Renal cortex interstitium (tissue), 15 donors: ENCODE measurements at places on chromosomes 5 and 9. TPM values are rescaled to one million over a fixed set of nuclear protein-coding genes. Genes with fewer than 3 reads are reported as not detected.

DNA sequence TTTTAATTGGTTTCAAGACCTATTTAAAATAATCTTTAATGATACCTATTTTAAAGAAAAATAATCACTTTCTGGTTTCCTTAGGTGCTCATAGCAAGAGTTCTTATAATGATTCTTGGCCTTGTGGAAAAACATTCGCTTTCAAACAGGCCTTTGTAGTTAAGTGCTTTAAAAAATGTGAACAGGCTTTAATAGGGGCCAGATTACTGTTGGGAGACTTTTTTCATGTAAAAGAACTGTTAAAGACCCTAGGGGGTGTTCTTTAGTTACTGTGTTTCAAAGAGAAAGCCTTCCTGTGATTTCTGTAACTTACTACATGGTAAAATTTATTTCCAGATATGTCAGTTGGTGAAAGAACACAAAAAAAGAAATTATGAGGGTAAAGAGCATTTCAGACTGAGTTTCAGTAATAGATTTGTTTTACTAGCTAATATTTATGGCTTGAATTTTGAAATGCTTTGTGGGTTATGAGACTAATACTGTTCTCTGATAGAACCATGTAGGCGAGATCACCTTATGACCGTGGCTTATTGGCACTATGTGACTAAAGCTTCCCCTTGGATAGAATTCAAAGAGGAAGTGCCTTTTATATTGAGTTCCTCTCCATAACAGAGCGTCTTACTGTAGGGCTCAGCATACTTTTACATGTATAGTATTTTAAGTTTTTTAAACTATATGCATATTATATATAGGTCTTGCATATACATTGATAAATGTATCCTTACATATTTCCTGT lies 70.7 kb downstream of the CSNK1G3 start:
- DNase-seq: no peak

DNA sequence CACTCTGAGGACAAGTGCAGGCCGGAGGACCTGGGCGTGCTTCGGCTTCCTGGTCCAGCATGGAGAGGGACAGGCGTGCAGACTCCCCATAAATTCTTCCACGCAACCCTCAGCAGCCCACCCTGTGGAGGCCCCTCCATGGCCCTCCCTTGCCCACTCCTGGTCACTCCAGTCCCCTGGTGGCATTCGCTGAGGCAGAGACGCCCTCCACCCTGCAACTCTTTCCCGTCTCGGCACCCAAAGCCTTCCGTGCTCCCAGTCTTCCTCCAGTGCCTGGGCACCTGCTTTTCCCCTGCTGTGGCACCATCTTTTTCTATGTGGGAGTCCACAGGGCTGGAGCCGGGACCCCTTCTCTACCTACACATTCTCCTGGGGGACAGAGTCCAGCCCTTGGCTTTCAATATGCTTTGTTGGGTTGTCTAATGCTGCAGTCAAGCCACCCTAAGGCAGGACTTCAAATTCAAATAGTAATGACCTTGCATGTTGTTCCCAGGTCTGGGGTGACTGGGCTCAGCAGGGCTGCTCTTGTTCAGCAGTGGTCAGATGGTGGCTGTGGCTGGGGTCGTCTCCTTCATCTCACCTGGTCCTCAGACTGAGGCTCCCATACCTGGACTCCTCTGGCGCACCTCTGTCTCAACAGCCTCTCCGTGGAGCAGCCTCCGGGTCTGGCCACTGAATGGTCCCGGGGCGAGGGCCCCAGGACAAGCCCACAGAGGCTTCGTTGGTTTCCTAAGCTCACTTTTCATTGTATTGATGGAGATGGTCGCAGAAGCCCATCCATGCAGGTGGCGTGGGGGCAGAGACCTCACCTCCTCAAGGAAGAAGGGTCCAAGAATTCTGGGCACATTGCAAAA lies 15.2 kb downstream of the MRPL36 start:
- no peak for DNase-seq

DNA sequence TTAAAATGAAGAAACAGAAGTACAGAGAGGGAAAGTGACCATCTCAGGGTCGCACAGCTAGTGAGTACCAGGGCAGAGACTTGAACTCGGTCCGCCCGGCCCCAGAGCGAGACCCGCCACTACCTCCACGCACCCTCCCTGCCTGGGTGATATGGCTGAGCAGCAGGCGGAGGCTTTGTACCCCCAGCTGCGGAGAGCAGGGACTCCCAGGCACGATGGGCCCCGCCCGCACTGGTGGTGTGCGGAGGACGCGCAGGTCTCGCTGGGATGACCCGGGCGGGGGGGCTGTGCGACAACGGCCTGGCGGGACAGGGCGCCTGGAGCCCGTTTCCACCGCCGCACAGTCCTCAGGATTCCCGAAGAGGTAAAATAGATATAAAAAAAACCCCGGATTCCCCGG lies 64.7 kb upstream of the LARP1 start:
- no peak for DNase-seq

DNA sequence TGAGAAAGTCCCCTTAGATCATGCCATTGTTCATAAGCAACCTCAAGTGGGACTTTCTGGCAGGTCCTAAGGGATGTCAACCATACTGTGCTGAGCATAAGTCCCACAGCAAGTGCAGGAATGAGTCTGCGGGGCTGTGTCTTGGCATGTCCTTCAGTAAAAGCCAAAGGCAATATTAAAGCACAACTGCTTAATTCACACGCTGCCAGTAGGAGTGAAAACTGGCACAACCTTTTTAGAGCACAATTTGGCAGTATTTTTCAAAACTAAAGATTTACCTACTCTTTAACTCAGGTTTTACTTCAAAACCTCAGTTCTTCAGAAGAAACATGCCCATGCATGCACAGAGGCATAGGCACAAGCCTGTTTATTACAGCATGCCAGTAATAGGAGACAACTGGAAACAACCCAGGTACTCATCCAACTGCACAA lies 24.4 kb upstream of the SMAD5 start:
- no peak for DNase-seq

DNA sequence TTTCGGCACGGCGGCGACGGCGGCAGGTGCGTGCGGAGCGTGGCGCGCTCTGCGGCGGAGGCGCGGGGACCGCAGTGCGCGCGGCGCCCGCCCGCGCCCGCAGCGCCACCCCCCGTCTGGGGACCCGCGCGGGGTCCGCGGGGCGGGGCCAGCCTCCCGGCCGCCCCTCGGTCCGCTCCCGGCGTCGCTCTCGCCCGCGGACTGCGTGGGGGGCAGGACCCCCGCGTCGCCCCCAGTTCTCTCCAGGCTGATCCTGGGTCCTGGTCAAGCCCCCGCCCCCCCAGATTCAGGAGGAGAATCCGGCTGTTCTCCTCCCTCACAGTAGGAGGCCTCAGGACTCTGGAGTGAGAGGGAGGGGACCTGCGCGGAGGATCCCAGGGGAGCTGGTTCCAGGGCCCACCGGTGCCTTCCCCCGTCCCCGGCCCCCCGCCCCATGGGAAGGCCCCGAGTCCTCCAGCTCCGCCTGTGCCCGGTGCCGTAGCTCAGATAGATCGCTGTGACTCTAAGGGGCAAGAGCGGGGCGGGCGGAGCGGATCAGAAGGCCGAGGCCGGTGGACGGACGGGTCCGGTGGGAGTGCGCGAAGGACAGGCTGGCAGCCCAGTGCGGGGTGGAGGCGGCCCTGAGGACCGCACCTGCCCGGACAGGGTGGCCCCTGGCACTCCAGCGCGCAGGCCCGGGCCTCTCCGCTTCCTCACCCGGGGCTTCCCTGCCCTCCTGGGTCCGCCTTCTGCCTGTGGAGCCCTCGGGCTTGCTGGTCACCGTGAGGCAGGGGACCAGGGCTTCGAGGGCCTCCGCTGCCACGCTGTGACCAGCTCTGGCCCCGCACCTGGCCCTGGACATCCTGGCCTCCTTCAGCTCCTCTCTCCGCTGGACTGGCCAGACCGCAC lies at the start of gene RNF208:
TSS of gene RNF208 (minus strand) at position 51 of the 888 bp plus-strand sequence. CDS start 1,028 bp downstream, outside the sequence.
- no peak for DNase-seq

DNA sequence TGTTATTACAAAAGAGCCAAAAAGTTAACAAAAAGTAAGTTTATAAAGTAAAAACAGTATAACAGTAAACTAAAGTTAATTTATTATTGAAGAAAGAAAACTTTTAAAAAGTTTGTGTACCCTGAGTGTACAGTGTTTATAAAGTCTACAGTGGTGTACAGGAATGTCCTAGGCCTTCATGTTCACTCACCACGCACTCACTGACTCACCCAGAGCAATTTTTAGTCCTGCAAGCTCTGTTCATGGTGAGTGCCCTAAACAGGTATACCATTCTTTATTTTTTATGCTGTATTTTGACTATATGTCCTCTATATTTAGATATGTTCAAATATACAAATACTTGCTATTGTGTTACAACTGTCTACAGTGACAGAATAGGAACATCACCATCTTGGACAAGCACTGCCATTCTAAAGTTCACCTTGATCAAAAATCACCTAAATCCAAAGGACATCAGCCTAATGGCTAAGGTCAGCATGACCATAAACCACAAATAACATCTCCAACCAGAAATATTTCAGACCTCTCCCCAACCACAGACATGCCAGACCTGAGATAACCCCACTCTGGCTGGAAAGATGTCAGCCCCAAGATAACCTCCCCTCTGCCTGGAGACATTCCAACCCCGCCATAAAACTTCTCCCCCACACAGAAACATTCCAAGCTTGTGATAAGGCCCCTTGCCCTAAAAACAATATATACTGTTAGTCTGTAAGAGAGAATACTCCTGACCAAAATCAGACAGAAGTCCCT lies 56.1 kb downstream of the AGXT2 start:
- DNase-seq: no peak

- DNase-seq: no peak
Measured at GRCh38 chr5:42545038-42545437, 121.8 kb downstream of the GHR start.

The MYOT gene
- polyA plus RNA-seq: 1.9 TPM

DNA sequence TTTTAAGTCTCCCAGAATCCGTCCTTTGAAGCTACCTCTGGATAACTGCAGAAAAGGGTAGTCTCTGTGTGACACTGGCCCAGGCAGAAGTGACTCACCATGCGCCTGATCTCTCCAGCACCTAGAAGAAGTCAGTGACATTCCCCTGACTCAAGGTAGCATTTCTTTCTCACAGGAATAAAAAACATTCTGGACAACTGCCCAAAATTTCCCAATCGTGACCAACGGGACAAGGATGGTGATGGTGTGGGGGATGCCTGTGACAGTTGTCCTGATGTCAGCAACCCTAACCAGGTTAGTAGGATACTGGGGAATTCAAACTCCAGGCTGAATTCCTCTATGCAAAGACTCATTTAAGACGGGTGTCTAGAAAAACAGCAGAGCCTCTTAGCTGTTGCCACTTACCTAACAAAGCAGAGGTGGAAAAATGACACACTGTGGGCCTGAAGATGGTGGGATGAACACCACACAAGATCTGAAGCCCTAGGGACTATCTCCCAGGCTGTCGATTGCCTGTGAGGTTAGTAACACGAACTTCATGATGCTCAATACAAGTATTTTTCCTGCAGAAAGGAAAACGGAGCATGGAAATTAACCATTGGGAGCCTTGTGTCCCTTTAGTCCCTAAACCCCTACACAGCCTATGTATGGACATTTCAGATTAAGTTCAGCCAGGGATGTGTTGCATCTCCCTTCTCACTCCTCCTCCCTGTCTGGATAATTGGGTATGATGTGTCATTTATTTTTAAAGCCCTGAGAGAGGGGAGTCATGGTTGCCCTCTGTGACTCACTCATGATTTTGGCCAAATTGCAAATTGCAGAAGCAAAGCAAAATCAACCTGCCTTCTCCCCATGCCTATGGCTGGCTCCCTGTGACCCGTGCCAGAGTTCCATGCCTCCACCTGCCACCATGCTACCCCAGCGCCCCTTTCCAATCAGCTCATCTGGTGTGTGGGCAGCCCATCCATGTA lies 37.2 kb downstream of the THBS4 start:
- DNase-seq: no peak

The FAM114A2 gene
- 39.1 TPM for polyA plus RNA-seq

DNA sequence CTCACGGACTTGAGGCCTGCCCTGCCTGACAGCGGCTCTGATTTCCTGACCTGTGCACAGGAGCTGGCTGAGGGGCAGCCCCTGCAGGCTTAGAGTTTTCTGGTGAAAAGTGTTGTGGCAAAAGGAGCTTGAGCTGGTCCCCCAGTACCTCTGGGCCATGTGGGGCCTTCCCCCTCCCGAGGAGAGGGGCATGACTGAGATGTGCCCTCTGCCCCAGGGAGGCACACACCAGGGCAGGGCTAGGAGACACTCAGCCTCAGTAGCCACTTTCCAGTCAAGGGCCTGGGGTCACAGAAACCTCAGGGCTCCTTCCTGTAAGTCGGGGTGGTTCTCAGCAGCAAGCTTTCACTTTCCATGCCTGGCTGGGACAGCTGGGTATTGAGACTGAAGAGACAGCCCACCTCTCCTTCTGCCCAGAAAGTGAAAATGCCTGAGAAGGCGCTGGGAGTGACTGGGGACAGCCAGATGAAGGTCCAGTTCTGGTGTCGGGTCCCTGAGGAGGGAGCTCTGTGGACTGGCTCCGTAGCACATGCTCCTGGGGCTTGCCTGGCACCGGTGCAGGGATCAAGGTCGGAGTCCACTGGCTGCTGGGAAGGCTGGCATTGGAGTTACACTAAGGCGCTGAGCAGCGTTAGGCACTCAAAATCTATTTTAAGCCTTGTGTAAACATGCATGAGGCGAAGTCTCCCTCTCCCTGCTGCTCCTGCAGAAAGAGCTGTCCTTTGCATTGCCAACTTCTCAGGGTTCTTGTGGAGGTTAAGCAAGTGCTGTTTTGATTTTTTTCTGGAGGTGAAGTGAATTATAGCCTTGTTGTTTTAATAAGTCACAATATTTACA lies 394.9 kb downstream of the GADD45G start:
- peak; percentile 53 for DNase-seq

DNA sequence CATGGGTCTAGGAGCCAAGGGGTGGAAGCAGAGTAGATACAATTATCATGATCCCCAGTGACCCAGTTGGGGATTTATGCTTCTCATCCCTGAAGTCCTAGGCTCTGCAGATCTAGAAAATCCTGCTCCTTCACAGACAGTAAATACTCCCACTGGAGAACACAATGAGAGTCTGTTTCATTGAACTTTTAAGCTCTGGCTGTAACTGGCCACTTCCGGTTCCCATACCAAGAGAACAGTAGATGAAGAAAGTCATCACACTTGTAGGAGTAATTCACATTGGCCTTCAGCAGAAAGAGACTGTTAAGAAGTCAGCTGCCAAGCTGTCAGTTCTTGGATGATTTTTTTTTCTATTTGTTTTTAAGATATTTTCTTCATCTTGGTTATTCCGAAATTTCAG lies 597.1 kb downstream of the ACTL7B start:
- no peak for DNase-seq

The RORB gene
- 0.13 TPM for polyA plus RNA-seq

The GKAP1 gene
- polyA plus RNA-seq: 17.4 TPM

DNA sequence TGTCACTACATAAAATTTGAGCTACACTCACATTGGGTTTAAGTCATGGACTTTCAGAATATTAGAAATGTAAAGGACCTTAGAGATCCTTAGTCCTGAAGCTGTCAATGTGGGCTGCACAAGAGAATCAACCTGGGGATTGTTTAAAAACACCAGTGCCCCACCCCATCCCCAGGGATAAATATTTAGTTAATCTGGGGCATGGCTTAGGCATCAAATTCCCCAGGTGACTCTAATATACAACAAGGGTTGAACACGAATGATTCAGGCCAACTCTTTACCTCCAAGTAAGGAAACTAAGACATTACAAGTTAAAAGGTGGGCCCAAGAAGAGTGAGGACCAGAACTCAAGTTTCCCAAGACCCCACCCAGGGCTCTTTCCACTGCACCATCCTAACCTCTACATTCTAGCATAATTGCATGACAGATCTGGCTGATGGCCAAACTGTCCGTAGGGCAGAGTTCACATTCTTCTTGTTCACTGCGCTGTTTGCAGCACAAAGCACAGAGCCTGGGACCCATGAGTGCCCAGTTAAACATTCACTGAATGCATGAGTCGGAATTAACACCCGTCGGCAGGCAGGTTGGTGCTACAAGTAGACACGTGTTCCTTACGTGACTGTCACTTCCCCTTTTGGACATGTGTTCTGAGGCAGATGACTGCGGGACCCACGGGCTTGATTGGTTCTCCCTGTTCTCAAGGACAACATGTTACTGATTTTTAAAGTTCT lies 25.2 kb downstream of the CYFIP2 start:
- DNase-seq: peak; percentile 41
